Endodermal cell (in vitro differentiated cells): ENCODE measurements at places on chromosomes 1 and 21. TPM values are rescaled to one million over a fixed set of nuclear protein-coding genes. Genes with fewer than 3 reads are reported as not detected.
A peak's percentile ranks its signal among the peaks of the same experiment; 100 is the strongest.

DNA sequence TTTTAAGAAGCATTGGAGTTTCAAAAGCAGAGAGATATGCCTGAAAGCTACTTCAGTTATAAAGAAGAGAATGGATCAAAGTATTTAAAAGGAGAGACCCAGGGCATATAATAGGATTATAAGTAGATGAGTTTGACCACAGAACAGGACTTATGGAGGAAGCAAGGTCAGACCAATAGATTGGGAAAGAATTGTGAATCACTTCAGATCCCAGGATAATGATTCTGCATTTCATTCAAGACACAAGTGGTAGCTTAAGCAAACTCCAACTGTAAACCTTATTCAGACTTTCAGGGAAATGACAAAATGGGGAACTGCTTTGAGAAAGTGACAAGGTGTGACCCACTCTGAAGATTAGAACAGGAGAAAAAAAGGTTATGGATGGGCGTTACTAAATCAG lies 18.9 kb upstream of the OR10J5 start:
- DNase-seq = no peak

GRCh38 chr1:88891318-88891950 lies at the start of gene GTF2B:
GTF2B (minus strand) TSS chr1:88891567; CDS start chr1:88891499, 68 bp downstream.
- peak; percentile 91 for DNase-seq

Gene PCP4L1
- total RNA-seq = 8.1 and 11.3 TPM in 2 replicates

Gene WNT9A
- total RNA-seq = 1.5 and 1.7 TPM in 2 replicates
